M059J (cell line): ENCODE measurements at places on chromosomes 2 and 18. TPM values are rescaled to one million over a fixed set of nuclear protein-coding genes. Genes with fewer than 3 reads are reported as not detected.

- peak; percentile 1 for DNase-seq
Observed at GRCh38 chr2:147294825-147295392, 549.9 kb upstream of the ACVR2A start.

The IL37 gene
- total RNA-seq, result 0.30 TPM in 1 of 2 replicates, not detected in the other

The MEP1B gene
- total RNA-seq, result not detected in 2 replicates

- DNase-seq, result no peak
Observed at GRCh38 chr2:29113027-29113686, 2.1 kb upstream of the CLIP4 start.

The CAVIN2 gene
- 0.64 TPM in 1 of 2 replicates, not detected in the other for total RNA-seq

The FAP gene
- 22.8 and 31.9 TPM in 2 replicates for total RNA-seq

- no peak for DNase-seq
Observed at GRCh38 chr2:147482916-147483669, 361.7 kb upstream of the ACVR2A start.

DNA sequence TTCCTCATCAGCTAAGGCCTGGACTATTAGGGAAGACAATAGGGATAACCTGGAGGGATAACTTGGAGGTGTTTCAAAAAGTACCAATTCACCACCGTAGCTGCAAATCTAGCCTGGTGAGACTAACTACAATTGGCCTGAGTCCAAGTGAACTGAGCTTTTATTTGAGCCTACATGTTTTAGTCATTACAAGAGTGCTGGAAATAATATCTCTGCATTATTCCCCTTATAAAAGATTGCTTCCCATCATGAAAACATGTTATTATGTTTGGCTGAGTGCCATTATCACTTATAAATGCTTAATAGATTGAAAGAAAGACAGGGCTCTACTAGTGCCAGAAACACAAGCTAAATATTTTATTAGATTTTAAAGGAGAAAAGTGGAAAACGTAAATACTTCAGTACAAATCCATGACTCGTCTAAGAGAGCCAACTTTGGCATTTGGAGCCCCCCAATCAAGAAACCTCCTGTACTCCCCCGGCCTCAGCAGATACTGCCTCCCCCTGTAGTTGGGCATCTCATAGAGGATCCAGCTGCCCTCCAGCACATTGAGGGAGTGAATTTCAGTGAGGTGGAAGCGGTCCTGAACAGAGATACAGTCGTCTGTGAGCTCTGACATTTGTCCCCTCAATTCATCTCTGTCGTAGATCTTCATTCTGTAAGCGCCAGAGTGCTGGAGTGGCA is 3.6 kb downstream of the CRYGB start:
- DNase-seq, result peak; percentile 36

The MEIS1 gene
- total RNA-seq, result 3.4 and 4.5 TPM in 2 replicates

DNA sequence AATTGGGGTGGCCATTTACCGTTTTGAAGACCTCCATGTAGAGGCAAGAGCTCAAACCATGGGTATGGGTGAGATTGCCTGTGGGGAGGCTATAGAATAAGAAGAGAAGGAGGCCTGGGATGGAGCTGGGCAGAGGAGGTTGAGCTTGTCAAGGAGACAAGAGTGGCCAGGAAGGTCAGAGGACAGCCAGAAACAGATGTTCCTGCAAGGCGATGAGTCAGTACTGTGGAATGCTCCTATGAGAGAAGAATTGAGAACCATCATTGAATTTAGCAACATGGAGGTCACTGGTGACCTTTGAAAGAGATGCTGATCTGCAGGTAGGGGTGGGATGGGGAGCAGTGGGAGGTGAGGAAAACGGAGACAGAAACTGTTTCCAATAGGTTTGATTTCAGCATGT is 3.5 kb downstream of the ACSL3 start:
- DNase-seq, result peak; percentile 76

The STARD6 gene
- total RNA-seq, result not detected in 2 replicates

GRCh38 chr2:112782234-112782799 is 2.0 kb downstream of the IL1A start:
- DNase-seq, result no peak

- peak; percentile 39 for DNase-seq
Observed at GRCh38 chr2:224910574-224910925, 131.7 kb downstream of the DOCK10 start.

GRCh38 chr2:213545964-213546475 is 261.8 kb downstream of the SPAG16 start:
- DNase-seq, result no peak
